Gastroesophageal sphincter (tissue), 4 donors: ENCODE measurements at places on chromosomes 5 and 9.

GRCh38 chr9:101618698-101619097, 23.9 kb upstream of the PPP3R2 start:
- no peaks in the 10 kb centered on the region for H3K36me3 ChIP-seq
- H3K27ac ChIP-seq, result no peak overlapping the region
- ATAC-seq, result no peak

GRCh38 chr9:27368316-27368985, 71.5 kb upstream of the EQTN start:
- H3K36me3 ChIP-seq, result no peaks in the 10 kb centered on the region
- H3K27ac ChIP-seq, result peak overlapping the region; percentile 2
- peak; percentile 71 for ATAC-seq
- peaks cover 15% of the 10 kb centered on the region for H3K4me1 ChIP-seq

DNA sequence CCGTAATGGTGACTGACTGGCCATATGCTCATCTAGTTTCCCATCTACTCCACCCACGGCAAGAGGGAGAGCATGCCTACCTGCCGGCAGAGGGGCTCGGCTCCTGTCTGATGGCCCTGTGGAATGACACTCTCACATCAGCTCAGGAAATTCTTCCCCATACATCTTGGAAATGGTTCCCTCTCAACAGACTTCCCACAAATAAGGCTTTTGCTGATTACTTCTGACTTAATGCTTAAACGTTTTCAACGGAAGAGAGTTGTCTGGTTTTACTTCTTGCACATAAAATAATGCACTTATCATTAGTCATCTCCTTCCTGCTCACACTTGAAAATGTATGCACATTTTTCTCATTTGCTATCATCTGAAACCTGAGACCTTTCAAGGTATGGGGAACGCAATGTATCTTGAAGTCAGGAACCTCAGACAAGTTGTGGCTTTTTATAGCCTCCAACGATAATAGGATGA, 129.5 kb downstream of the TTLL11 start:
- no peak overlapping the region for H3K4me3 ChIP-seq
- no peak overlapping the region for H3K27ac ChIP-seq
- no peaks in the 10 kb centered on the region for H3K4me1 ChIP-seq

DNA sequence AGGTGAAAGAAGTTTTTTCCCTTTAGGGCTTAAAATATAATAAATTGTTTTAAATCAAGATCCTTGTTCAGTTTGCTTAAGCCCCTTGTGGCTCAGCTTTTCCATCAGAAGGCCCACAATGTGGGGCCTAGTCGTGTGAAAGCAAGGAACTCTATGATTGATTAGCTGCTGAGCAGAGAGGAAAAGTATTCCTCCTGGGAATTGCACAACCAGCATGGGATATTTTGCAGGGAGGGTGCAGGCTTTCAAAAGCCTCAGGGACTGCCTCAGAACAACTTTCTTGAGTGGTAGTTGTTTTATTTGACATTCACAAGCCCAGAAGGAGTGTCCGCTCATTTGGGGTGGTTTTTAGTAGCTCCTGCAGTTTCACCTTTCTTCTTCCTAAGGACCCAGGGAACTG, 19.8 kb downstream of the TTC23L start:
- no peaks in the 10 kb centered on the region for H3K4me1 ChIP-seq
- no peak overlapping the region for H3K4me3 ChIP-seq
- no peak overlapping the region for H3K27ac ChIP-seq
- no peak for ATAC-seq

DNA sequence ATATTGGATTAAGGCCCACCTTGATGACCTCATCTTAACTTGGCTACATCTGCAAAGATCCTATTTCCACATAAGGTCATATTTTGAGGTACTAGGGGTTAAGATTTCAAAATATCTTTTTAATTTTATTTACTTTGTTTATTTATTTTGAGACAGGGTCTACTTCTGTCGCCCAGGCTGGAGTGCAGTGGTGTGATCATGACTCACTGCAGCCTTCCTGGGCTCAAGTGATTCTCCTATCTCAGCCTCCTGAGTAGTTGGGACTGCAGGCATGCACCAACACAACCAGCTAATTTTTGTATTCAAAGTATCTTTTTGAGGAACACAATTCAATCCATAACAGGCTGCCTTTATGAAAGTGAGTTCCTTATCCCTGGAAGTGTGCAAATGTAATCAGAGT, 212.3 kb downstream of the PALM2AKAP2 start:
- no peaks in the 10 kb centered on the region for H3K27me3 ChIP-seq
- H3K27ac ChIP-seq, result no peak overlapping the region
- no peak overlapping the region for H3K4me3 ChIP-seq
- no peak for ATAC-seq
- no peaks in the 10 kb centered on the region for H3K36me3 ChIP-seq

- no peak for ATAC-seq
- peak overlapping the region; percentile 88 for H3K27ac ChIP-seq
- peaks cover 53% of the 10 kb centered on the region for H3K4me1 ChIP-seq
- no peaks in the 10 kb centered on the region for H3K27me3 ChIP-seq
These were observed 12.8 kb upstream of the PHF19 start for GRCh38 chr9:120889606-120890271.

- H3K36me3 ChIP-seq, result peaks cover 19% of the 10 kb centered on the region
- no peak for ATAC-seq
- no peaks in the 10 kb centered on the region for H3K4me1 ChIP-seq
- H3K4me3 ChIP-seq, result no peak overlapping the region
- no peak overlapping the region for H3K27ac ChIP-seq
These were observed 74.4 kb downstream of the INSL6 start for GRCh38 chr9:5110867-5111681.

DNA sequence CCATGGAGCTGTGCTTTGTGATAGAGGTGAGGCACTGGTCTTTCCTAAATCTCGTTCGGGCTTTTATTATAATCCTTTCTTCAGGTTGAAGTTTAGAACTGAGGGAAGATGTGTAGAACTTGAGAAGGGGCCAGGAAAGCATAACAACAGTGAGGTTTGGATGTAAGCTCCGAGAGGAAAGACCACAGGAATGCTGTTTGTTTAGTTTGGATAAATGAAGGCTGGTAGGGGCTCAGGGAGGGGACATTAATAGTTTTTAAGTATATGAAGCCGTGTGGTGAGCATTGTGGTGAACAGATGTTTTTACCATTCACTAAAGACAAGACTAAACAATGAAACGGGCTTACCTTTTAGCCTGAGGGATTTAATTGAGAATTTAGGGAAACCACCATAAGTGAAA, 130.8 kb downstream of the ARHGAP26 start:
- ATAC-seq, result no peak
- H3K4me3 ChIP-seq, result no peak overlapping the region
- H3K36me3 ChIP-seq, result peaks cover 59% of the 10 kb centered on the region
- no peaks in the 10 kb centered on the region for H3K27me3 ChIP-seq
- H3K4me1 ChIP-seq, result no peaks in the 10 kb centered on the region

DNA sequence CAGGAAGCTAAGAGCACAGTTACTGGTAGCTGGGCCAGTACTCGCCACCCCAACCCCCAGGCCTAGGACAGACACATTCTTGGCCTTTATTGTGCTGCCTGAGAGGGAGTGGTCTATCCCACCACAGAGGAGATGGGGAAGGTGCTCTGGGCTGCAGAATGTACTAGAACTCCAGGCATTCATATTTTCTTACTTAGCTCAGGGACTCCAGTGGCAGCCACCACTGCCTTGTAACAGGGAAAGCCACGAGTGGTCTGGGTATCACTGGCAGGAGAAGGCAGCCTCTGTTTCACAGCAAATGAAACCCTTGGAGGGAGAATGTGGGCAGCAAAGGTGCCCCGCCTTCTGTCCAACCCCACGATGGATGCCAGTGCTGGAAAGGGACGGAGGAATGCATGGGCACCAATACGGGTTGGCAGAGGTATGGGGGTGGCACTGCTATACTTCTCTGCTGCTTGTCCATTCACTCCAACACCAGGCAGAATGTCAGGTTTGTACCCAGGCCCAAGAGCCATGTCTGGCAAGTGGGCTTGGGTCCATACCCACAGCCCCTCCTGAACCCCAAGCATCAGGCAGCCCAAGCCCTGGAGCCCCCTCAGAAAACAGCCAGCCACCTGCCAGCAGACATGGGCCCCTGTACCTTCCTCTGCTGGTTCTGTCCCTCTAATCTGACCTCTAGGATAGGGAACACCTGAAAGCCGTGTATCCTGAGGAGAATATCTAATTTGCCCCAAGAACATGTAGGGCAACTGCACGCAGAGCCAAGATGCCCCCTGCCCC, 4.6 kb downstream of the SEPTIN8 start:
- ATAC-seq, result no peak
- peaks cover 47% of the 10 kb centered on the region for H3K4me1 ChIP-seq
- H3K36me3 ChIP-seq, result no peaks in the 10 kb centered on the region
- H3K27ac ChIP-seq, result peak overlapping the region; percentile 63
- H3K27me3 ChIP-seq, result no peaks in the 10 kb centered on the region
- no peak overlapping the region for H3K4me3 ChIP-seq

GRCh38 chr5:124310453-124310852, 436.0 kb downstream of the ZNF608 start:
- H3K27me3 ChIP-seq, result no peaks in the 10 kb centered on the region
- peak overlapping the region; percentile 9 for H3K27ac ChIP-seq
- ATAC-seq, result no peak
- no peaks in the 10 kb centered on the region for H3K36me3 ChIP-seq
- H3K4me1 ChIP-seq, result peaks cover 12% of the 10 kb centered on the region
- no peak overlapping the region for H3K4me3 ChIP-seq

DNA sequence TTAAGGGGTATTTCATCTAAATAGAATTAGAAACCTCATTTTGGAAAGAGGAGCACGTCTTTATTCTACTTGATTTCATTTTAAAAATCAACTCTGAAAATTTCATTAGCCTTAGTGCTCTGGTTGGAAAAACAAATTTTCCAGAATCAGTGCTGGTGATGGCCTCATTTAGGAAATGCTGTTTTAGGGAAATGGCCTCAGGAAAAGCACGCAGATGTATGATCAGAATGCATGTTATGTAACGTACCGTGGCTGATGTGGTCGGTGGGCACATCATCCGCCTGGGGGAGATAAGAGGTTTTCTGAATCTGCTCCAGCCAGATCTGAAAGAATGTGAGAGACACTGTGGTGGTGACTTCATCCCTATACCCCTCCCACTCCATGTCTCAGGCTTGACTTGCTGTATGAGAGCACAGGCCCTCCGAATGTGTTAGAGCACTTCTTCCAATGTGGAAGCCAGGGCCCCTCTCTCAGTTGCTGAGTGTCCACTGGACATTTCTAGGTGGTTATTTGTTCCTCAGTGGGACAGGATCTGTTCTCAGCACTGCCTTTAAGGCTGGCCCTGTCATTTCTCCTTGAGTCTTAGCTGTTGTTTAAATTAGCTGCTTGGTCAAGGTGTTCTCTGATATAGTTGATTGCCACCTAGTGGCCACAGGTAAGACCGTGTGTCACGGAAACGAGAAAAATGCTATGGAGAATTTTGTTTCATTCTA, 96.5 kb downstream of the ARHGAP26 start:
- H3K4me1 ChIP-seq, result peaks cover 8% of the 10 kb centered on the region
- H3K4me3 ChIP-seq, result no peak overlapping the region
- peak; percentile 24 for ATAC-seq

GRCh38 chr9:4155221-4156026, 144.4 kb downstream of the GLIS3 start:
- H3K27me3 ChIP-seq, result no peaks in the 10 kb centered on the region
- H3K4me3 ChIP-seq, result no peak overlapping the region
- H3K27ac ChIP-seq, result no peak overlapping the region

DNA sequence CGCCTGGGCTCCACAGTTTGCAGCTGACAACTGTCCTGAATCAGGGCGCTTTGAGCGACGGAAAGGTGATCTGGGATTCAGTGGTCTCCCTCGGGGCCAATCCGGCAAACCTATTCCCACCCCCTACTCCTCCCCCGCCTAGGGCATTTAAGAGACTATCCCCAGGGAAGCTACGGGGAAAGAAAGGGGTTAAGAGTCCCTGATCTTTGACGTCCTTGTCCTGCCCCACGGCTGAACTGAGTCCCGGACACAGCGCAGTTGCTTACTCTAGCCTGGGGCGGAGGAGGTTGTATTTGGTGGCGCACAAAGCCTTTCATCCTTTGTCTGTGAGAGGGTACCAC, 3.4 kb downstream of the RORB start:
- no peaks in the 10 kb centered on the region for H3K36me3 ChIP-seq
- peak overlapping the region; percentile 63 for H3K4me3 ChIP-seq
- peaks cover 40% of the 10 kb centered on the region for H3K4me1 ChIP-seq
- peaks cover 57% of the 10 kb centered on the region for H3K27me3 ChIP-seq
- ATAC-seq, result no peak

DNA sequence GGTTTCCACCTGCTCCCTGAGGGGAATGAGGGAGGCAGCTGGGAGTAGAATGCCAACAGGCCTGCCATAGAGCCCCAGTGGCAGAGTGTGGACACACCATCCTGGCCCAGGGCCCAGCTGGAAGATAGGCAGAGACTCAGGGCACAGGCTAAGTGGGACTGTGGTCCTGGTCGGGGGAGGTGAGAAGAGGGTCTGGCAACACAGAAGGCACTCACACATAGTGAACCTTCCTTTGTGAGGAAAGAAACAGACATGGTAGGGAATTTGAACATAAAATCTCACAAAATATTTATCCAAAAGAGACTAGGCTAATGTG, 41.2 kb downstream of the WDR36 start:
- H3K4me1 ChIP-seq, result no peaks in the 10 kb centered on the region
- no peak overlapping the region for H3K27ac ChIP-seq
- no peak for ATAC-seq
- no peak overlapping the region for H3K4me3 ChIP-seq
- no peaks in the 10 kb centered on the region for H3K27me3 ChIP-seq

DNA sequence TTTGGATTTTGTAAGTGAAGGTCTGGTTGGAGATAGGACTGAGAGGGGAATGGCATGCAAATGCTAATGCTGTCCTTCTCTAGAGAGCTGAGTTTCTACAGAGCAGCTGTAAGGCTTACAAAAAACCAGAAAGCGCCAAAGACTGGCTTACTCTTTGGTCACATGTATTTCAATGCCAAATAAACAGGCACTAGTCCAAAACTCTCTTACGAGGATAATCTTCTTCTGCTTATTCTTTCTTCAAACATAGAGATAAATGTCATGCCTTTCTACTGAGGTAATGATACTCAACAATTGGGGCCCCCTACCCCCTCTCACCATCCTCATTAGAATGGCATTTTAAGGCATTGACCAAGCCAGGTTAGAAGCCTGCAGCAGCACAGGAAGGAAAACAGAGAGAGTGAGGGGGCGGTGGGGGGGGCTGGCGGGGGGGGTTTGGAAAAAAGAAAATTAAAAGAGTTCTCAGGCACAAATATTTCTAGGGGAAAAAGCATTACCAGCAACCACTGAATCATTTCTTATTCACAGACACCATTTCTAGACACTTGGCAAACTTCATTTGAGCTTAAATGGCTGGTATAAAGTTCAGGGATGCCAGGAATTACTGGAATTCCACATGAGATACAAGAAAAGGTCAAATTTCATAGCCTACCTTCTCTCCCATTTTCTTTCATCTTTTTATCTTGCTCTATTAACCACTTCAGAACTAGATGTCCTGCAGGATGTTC, 34.0 kb downstream of the PUM3 start:
- no peaks in the 10 kb centered on the region for H3K27me3 ChIP-seq
- no peaks in the 10 kb centered on the region for H3K36me3 ChIP-seq

GRCh38 chr5:71013575-71013974, 11.6 kb downstream of the NAIP start:
- no peaks in the 10 kb centered on the region for H3K4me1 ChIP-seq
- H3K4me3 ChIP-seq, result no peak overlapping the region
- H3K27me3 ChIP-seq, result no peaks in the 10 kb centered on the region
- H3K27ac ChIP-seq, result no peak overlapping the region
- no peaks in the 10 kb centered on the region for H3K36me3 ChIP-seq
